ENCODE measurements at places on chromosomes 16 and 17.

DNA sequence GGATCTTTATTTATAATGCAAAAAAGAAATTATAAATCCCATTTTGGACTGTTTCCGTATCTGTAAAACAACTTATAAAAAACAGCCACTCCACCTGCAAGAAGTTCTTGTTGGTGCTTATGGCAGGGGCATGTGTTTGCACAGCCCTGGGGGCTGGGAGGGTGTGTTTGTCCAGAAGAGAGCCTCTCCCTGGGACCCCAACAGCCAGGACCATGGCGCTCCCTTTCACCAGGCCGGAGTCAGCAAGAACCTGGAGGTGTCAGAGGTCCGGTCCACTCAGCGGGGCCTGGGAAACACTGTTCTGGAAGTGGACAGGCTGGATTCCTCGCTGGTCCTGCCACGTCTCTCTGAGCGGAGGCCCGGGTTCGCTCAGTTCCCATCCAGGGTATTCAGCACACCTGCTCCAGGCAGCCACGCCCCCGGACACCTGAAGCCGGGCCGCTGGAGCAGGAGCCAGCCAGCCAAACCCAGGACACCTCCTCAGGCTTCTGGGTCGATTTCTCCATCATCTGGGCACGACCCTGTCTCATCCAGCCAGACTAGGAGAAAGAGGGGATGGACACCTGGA lies 18.9 kb upstream of the GINS2 start:
- H3K4me3 ChIP-seq = no peak overlapping the region
- H3K4me1 ChIP-seq = no peaks in the 10 kb centered on the region
- H3K27me3 ChIP-seq = no peaks in the 10 kb centered on the region
- H3K36me3 ChIP-seq = peaks cover 4% of the 10 kb centered on the region

GRCh38 chr17:48719642-48720265 lies 2.6 kb downstream of the PRAC1 start:
- H3K36me3 ChIP-seq = no peaks in the 10 kb centered on the region
- no peak overlapping the region for H3K27ac ChIP-seq
- peaks cover 100% of the 10 kb centered on the region for H3K27me3 ChIP-seq
- H3K4me3 ChIP-seq = no peak overlapping the region

GRCh38 chr16:85500220-85500619 lies 112.9 kb upstream of the GSE1 start:
- no peaks in the 10 kb centered on the region for H3K36me3 ChIP-seq
- H3K27ac ChIP-seq = no peak overlapping the region
- H3K27me3 ChIP-seq = no peaks in the 10 kb centered on the region

DNA sequence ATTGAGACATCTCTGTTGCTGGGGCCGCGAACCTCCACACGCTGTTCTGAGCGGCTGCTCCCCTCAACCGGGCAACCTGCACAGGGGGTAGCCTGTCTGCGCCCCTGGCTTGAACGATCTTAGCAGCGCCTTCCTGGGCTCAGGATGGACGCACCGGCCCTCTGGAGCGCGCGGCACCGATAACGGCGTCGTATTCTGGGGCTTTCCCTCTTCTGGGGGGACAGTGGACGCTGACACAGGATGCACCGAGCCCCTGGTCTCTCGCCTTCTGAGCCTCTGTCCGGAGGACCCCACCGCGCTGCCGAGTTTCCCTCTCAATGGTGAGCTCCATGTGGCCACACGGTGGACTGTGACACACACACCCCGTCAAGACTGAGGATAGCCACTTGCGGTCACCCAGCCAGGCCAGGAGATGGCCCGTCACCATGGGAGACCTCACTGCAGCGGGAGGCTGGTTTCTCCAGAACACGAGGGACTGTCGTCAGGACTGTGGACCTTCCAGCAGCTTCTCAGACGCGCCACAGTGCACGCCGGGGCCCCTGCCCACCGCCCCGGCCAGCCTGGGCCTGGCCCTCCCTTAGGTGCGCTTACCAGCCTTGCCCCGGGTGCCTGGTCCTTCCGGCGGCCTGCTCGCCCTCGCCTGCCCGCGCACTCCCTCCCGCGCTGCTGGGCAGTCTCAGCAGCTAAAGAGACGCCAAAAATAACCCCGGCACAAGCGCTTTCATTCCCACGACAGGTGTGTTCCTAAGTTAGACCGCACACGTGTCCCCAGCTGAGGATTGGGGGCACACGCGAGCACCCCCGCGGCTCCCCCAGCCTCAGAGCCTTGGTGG lies 30.0 kb upstream of the PABPN1L start:
- H3K4me1 ChIP-seq = no peaks in the 10 kb centered on the region
- no peak overlapping the region for H3K27ac ChIP-seq
- no peak for DNase-seq
- no peak overlapping the region for H3K4me3 ChIP-seq
